Activated T-helper 1 cell treated with Interleukin-2 at 50 U/mL for 16 hours (primary cell): ENCODE measurements at places on chromosomes 2 and 18.

DNA sequence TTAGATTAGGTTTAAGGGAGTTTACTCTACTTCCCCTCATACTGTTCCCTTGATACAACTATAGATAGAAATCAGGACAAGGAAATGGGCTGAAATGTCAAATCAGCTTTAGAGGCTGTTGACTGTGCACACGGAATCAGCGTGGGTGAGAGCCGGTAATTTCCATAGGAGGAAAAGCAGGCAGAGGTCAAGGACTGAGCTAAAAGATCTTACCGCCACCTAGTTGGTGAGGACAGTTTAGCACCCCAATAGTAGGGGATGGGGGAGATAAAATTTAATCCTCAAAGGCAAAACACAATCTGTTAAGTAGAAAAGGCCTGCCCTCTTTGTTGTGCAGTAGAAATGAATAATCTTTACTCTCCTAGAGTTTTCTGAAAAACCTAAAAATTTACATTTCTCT, 1154.5 kb upstream of the CHAC2 start:
- DNase-seq: no peak

GRCh38 chr2:24642351-24642750, 150.8 kb downstream of the PTRHD1 start:
- DNase-seq: no peak

DNA sequence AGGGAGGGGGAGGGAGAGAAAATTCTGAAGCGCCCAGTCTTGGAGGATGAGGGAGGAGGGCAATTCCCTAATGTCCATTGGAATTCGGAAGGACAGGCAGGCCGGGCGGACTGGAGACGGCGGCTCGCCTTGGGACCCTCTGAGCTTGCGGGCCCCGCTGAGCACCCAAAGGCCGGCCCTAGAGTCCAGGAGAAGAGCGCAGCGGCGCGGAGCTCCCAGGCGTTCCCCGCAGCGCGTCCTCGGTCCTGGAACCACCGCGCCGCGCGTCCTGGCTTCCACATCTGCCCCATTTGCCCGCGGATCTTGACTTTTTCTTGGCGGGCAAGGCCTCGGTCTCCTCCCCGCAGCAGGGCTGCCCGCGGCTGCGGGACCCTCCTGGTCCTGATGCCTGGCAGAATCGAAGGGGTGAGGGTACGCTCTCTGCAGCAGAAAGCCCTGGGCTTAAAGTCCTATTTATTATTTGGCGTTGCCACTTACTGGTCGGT, 675 bp upstream of the MLPH start:
- DNase-seq: no peak

DNA sequence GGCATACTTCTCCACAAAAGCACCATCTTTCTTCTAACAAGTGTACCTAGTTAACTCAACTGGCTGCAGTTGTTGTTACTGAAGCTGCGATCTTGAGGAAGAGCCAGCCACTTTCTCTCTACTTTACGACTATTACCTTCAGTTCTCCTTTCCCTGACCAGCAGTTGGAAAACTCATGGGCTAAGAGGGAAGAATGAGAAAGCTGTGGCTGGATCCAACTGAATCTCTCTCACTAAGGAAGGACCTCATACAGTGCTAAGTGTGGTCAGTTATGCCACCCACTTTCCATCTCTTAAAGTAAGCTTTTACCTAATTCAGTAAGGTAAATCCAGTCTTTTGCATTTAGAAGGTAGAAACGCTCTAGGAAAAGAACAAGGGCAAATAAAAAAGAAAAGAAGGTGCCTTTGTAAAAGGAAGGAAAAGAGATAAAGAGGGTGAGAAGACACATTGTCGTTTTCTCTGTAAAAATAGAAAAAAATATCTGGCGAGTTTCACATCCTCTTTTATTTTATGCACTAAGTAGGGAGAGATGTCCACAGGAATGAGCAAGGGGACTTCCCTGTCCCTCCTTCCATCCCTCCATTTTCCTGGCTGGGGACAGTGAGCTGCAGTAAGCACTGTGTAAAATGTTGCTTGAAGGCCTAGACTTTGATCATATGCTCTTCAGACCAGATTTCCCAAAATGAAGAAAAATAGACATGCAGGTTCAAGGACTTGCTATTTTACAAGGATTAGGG, 73.4 kb downstream of the PLEKHM3 start:
- DNase-seq: no peak

DNA sequence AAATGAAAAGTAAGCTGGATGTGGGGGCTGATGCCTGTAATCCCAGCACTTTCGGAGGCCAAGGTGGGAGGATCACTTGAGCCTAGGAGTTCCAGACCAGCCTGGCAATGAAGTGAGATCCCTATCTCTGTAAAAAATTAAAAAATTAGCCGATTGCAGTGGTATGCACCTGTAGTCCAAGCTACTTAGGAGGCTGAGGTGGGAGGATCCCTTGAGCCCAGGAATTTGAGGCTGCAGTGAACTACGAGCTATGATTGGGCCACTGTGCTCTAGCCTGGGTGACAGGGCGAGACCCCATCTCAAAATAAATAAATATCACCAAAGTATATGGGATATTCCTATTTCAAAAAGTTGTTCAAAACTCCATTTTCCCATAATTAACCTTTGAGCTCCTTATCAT, 101.1 kb upstream of the FZD5 start:
- no peak for DNase-seq

GRCh38 chr2:27708257-27708654, 44.6 kb downstream of the SLC4A1AP start:
- no peak for DNase-seq

GRCh38 chr2:196195758-196196157, 24.4 kb upstream of the STK17B start:
- no peak for DNase-seq

- no peak for DNase-seq
Observed at GRCh38 chr2:78992451-78992806, 33.1 kb upstream of the REG3G start.

DNA sequence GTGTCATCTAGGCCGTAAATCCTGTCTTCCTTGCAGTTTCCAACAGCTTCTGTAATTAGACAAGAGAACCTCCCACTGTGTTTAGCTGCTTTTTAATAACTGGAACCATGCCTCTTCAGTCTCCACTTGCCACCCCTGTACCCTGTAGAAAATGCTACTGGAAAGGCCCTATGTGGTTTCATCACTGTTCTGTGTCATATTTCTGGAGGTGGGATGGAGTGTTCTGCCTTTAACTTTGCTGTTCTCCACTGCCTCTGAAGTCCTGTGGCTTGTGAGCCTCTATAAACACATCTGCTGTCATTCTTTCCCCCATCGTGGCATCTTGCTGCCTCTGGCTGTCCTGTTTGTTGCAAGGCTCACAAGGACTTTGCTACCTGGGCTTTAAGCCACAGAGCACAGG, 17.9 kb downstream of the MGAT5 start:
- no peak for DNase-seq

DNA sequence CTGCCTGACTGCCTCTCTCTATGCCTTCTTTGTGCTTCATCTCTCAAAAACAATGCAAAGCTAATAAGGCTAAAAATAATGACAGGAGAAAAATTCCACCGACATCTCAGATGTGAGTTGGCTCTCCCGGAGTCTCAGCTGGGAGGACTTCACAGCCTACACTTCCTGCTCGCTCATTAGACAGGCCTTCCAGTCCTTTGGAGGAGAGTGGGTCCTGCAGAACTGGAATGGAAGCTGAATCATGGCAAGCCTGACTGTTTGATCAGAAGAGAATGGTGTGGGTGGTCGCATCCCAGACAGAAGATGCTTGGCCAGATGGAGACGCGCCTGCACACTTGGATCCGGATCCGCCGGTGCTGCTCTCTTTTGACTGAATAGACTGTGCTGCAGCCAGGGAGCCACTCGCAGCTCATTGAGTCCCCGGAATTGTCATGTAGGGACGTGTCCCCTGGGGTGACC, 49.7 kb downstream of the TRIB2 start:
- no peak for DNase-seq
